ENCODE measurements at places on chromosomes 12 and 14.

GRCh38 chr12:52521175-52521567, 977 bp upstream of the KRT5 start:
- DNase-seq: no peak

DNA sequence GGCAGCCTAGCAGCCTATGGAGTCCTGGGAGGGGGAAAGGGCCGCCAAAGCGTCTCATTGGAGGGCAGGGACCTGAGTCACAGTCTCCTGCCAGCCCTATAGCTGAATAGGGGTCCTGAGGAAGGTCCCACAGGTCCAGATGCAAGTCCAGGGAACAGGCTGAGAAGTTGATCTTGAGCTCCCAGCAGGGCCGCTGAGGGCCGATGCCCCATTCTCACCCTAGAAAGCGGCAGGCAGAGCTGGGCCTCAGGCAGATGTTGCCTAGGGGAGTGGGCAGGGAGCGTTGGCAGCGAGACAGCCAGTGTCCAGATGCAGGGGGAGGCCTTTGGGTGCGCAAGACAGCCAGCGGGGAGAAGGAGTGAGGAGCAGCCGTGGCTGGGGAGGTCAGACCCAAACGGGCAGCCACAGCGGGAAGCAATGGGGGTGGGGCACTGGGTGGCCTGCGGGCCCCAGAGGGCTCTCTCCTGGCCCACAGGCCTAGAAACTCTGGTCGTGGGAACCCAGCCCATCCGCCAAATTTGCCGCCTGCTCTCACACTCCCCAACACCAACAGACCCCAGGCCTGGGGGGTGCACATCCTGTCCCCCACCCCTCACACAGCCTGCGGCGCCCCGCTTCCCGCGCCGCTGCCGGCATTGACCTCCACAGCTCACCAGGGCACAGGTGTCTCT, 1.1 kb downstream of the HDAC7 start:
- DNase-seq: no peak

- no peak for DNase-seq
These were observed 4.9 kb downstream of the ATP2B1 start for GRCh38 chr12:89703768-89704167.

DNA sequence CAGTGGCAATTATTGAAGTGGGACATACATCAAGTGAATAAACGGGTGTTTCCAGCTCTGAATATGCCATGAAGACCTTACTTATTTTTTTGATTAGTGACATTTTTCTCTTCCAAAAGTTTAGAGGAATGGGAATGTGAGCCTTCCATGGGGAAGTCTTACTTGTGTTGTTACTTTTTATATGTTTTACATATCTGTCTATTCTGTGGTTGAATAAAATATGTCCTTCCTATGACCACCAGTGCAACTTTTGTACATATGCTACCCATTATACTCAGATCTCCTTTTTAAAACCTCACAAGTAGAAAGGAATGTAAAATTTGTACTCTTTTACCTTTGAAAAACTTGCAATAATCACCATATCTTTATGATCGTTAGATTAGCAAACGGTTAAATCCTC, 132.7 kb downstream of the MSRB3 start:
- no peak for DNase-seq

DNA sequence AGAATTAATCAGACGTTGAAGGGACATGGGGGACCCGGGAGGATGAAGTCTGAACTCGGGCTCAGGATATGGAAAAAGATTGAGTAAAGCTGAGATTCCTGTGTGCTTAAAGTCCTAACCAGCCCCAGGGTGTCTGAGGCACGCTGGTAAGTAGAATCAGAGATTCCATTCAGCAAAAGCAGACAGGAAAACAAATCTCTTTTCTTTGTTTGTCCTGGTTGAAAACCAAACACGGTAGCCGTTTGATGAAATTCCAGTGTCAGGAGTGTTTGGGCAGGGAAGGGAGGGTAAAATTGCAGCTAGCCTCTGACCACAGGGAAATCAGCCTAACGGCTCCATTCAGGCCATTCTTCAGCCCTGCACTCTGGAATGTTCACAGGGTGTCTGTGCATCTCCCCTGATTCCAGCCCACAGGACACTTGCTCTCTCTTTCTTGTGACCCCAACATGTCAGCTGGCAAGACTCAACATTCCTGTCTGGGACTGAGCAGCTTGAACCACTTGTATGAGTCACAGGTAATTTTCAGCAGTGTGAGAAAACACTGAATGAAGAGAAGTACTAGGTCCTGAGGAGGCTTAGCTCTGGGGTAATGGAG, 31.0 kb downstream of the NINJ2 start:
- DNase-seq: no peak

DNA sequence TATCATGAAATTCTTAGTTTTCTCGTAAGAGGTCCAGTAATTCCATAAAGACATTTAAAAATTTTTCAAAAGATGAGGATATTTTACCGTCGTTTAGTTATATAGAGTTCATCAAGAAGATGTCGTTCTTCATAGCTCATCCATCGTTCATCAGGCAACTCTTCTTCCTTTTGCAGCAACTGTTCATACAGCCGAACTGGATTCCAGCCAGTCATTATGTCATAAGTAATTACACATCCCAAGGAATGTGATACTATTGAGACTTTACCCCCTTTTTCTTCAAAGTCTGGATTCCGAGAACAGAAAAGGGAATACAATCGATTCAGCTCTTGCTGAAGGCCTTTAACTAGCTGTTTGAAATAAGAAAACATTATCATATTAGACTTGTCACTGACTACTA, 90.3 kb downstream of the DDHD1 start:
- no peak for DNase-seq

DNA sequence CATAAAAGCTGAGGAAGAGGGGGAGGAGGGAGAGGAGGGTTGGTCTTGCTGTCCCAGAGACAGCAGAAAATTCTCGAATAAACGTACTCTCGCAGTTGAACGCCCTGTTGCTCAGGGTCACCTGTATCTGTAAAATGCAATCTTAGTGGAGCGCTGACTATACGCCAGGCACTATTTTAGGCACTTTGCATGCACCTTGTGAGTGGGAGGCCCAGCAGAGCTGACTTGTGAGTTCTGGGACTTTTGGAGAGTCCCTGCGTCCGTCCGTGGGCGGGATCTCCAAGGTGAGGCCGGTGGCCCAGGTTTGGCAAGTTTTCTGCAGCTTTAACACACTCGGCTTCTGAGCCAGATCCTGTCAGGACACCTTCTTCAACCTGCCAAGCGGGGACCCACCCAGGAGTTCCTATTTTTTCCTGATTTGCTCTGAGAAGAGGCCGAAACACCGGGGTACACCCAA, 32.5 kb upstream of the PLEKHG6 start:
- no peak for DNase-seq

GRCh38 chr12:31008961-31009840, 64.5 kb upstream of the DDX11 start:
- no peak for DNase-seq

- no peak for DNase-seq
These were observed 463.9 kb upstream of the TBX3 start for GRCh38 chr12:115147916-115148315.
